ENCODE measurements at places on chromosomes 7 and 10. TPM values are rescaled to one million over a fixed set of nuclear protein-coding genes. Genes with fewer than 3 reads are reported as not detected.
A peak's percentile ranks its signal among the peaks of the same experiment; 100 is the strongest.

Gene CPA2
- not detected for total RNA-seq

DNA sequence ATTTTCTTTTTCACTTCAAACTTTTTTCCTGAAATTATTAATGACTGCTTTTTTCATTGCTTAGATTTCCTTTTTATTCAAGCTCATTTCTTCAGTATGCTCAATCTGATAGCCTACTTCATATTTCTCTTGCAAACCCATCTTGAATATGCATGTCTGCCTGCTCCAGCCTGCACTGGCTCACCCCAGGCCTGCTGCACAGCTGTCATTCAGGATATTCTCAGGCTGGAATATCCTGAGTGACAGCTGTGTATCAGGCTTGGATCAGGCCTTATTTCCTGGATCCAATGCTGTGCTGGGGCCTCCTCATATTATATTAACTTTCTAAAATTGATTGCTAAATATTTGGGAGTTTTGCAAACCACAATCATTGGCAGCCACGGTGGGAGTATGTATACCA is 120.2 kb upstream of the TNS3 start:
- DNase-seq, result no peak

GRCh38 chr7:19713676-19714075 is 4.8 kb upstream of the POLR1F start:
- peak; percentile 58 for DNase-seq

Gene SLC16A9
- total RNA-seq, result 4.9 TPM

Gene HTR5A
- not detected for total RNA-seq

- no peak for DNase-seq
Measured at GRCh38 chr7:135879233-135879632, 97.9 kb downstream of the MTPN start.

Gene NUDT13
- total RNA-seq, result 4.7 TPM

- no peak for DNase-seq
Measured at GRCh38 chr7:107701191-107701590, 40.6 kb downstream of the SLC26A4 start.

GRCh38 chr10:23146258-23146657 is 45.9 kb upstream of the PTF1A start:
- no peak for DNase-seq

Gene ZNF789
- total RNA-seq, result 8.7 TPM

GRCh38 chr10:126350216-126350992 is 37.9 kb downstream of the ADAM12 start:
- peak; percentile 94 for DNase-seq

GRCh38 chr7:83143107-83143506 is 19.6 kb downstream of the PCLO start:
- no peak for DNase-seq

Gene ECHDC3
- total RNA-seq, result 36.8 TPM
